ENCODE measurements at places on chromosomes 2 and 18.

- DNase-seq: peak; percentile 27
These were observed 57.0 kb upstream of the SCN1A start for GRCh38 chr2:166184789-166185188.

GRCh38 chr2:127381762-127382161 is 6.0 kb downstream of the MAP3K2 start:
- DNase-seq: no peak

DNA sequence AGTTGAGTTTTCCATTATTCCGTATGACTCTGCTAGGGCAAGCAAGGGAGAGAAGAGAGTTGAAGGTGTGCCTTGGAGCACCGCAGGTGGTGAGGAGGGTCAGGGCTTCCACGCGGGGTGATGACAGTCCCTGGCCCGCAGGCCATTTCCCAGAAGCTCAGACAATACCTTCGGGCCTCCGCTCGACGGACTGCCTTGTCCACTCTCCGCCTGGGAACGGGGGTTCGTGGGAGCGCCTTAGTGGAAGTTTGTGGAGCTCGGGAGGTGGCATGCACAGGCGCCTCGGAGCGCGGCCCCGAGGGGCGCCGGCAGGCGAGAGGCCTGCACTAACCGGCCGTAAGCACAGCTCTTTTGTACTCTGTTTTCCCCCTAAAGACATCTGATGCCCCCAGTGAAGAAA is 69.8 kb downstream of the ARHGEF33 start:
- no peak for DNase-seq

DNA sequence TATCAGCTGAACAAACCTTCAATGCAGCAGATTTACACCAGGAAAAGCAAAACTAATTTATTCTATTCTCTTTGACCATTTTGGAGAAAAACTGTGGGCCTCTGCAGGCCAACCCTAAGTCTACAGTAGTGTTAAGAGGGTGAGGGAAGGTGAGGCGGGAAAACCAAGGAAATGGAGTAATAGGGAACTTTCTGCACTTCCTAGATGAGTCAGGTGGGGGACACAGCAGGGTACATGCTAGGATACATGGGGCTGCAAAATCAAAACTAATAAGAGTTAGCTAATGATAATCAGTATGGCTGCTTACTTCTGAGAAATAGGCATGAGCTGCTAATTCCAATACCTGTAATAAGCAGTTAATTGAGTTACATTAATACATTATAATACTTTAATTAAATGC is 66.0 kb upstream of the PGAP1 start:
- no peak for DNase-seq

- no peak for DNase-seq
These were observed 113.3 kb upstream of the ALKAL2 start for GRCh38 chr2:401019-401679.

All from iris pigment epithelial cell (primary cell).